Hindlimb muscle (tissue), 1 donor: ENCODE measurements at places on chromosomes 16 and 17.

GRCh38 chr17:5583426-5584382 lies 605 bp downstream of the NLRP1 start:
- DNase-seq = peak; percentile 17

GRCh38 chr16:11100239-11100750 lies 155.7 kb downstream of the SOCS1 start:
- DNase-seq = peak; percentile 79

- DNase-seq = no peak
Observed at GRCh38 chr17:70187383-70187782, 18.1 kb downstream of the KCNJ2 start.

DNA sequence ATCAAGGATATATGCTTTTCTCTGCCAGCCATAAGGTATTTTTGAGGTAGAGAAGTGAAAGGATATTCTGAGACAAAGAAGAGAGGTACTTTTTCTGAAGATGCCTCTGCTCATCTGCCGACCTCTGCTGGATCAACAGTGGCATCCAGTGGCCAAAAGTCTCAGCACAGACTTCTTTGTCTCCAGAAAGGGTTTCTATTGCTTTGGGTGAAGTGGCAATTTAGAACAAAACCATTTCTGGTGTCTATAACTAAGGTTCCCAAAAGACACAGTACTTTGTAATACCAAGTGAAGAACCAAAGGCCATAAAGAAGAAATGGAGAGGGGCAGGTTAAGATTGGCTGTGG lies 155.2 kb upstream of the C17orf78 start:
- peak; percentile 16 for DNase-seq

GRCh38 chr16:3797473-3797872 lies 80.1 kb upstream of the TRAP1 start:
- DNase-seq = no peak

- DNase-seq = no peak
Observed at GRCh38 chr17:77833769-77834168, 124.7 kb upstream of the TNRC6C start.

DNA sequence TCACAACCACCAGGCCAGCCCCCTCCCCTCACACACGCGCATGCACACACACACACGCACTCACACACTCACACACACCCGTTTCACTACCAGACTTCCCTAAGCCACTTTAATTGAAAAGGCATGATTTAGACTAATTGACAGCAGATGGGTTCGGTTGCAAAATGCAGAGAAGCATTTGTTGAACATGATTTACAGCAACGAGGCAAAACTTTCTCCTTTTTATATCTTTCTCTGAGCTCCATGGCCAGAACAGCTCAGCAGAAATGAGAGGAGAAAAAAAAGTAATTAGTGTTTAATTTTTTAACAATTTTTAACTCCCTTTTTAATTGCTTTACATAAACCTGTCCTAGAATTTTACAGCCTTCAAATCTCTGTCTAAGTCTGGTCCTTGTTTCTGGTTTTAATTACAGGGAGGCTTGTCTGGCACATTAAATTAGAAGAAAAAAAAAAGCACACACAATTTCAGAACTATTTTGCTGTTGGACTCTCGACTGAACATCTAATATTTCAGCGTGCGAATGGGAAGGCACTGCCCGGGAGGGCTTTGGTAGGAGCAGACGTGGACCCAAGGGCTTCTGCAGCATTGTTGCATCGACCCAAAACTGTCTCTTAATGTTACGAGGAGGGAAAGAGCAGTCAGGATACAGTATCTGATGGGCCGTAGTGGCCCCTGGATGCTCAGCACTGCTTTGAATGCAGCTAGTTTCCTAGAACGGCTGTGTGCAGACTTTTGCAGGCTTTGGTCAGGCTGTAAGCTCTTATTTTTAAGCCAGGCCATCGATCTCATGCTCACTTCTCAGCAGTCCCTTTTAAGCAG lies 255.9 kb downstream of the SOX9 start:
- DNase-seq = no peak

DNA sequence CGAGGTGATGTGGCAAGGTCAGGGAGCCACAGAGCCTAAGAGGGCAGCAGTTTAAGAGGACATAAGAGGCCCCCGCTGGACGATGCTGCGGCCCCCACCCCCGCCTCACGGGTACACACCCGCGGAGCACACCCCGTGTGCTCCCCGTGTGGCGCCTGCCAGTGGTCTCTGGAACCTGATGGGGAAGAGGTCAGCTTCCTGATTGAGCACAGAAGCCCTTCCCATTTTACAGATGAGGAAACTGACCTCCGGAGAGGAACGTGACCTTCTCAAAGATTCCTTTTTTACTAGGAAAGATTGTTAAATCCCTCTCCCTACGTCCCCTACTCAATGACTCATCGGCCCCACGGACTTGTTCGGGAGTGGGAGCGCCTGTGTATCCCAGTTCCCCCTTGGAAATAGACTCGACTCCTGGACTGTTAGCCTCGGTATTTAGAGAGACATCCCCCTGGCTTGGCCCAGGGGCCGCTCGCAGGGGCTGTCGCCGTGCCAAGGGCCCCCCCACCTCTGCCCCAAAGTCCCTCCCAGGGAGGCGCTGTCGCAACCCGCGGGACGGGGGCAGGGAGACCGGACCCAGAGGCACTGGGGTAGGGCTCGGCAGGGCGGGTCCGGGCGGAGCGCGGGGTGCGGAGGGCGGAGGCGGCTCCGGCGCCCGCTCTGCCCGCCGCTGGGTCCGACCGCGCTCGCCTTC lies at the start of gene ABCC3:
Gene ABCC3 (plus strand): TSS at position 658 of the 691 bp plus-strand sequence. CDS start 56 bp downstream, outside the sequence.
- no peak for DNase-seq

DNA sequence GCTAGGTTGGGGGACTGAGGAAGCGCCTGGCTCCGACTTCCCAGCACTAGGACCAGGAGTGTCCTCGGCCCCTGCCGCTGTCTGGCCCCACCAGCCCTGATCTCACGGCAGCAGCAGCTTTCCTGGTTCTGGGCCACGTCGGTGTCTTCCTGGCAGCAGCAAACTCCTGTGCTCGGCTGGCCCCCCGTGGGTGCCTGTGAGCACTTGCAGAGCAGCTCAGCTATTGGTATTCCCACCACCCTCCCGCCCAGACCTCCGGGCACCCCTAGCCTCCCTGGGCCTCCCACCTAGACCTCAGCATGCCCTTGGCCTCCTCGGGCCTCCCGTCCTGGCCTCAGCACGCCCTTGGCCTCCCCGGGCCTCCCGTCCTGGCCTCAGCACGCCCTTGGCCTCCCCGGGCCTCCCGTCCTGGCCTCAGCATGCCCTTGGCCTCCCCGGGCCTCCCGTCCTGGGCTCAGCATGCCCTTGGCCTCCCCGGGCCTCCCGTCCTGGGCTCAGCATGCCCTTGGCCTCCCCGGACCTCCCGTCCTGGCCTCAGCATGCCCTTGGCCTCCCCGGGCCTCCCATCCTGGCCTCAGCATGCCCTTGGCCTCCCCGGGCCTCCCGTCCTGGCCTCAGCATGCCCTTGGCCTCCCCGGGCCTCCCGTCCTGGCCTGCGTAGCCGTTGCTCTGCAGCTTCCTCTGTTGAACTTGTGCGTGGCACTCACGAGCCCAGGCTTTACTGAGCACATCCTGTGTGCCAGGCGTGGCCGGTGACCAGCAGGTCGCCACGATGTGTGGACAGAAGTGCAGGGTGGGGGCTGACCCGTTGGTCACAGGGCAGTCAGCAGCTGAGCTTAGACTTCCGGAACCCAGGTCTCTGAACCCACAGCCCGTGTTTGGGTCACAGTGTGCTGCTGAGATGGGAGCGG lies 51.8 kb upstream of the ACSF3 start:
- no peak for DNase-seq

GRCh38 chr17:32331243-32332040 lies 10.5 kb downstream of the C17orf75 start:
- no peak for DNase-seq

DNA sequence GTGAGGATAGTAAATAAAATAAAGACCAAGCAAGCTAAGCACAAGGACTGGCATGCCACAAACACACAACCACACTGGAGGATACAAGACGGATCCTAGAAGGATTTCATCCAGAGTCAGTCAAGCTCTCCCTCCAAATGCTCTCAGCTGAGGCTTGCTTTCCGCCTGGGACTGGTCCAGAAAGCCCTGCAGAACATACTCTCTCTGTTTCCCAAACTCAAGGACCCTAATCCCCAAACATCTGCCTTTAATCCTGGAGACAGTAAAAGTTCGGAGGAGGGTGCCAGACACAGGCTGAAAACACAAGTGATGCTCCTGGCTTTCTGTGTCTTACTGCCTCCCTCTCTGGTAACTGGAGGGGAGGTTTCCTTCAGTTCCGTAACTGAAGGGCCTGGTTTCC lies 5.3 kb upstream of the HSD11B2 start:
- no peak for DNase-seq

- DNase-seq = peak; percentile 46
Observed at GRCh38 chr17:12974005-12974531, 43.8 kb downstream of the ELAC2 start.

DNA sequence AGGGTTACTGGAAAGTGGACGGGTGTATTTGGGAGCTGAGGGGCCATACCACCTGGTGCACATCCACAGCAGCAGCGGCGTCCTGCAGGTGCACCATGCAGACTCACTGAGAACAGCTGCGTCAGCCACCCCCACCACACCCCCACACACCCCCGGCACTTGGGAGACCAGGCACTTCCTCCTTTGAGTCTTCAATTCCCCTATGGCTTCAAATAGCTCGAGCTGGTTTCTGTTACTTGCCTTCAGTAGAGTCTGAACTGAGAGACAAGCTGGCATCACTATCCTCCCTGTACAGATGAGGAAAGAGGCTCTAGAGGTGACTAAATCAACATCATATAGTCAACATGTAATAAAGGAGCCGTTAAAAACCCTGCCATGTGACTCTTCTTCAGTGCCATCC lies 15.4 kb downstream of the CUEDC1 start:
- DNase-seq = no peak

- DNase-seq = peak; percentile 83
Observed at GRCh38 chr17:4229627-4230541, 33.9 kb downstream of the ANKFY1 start.

DNA sequence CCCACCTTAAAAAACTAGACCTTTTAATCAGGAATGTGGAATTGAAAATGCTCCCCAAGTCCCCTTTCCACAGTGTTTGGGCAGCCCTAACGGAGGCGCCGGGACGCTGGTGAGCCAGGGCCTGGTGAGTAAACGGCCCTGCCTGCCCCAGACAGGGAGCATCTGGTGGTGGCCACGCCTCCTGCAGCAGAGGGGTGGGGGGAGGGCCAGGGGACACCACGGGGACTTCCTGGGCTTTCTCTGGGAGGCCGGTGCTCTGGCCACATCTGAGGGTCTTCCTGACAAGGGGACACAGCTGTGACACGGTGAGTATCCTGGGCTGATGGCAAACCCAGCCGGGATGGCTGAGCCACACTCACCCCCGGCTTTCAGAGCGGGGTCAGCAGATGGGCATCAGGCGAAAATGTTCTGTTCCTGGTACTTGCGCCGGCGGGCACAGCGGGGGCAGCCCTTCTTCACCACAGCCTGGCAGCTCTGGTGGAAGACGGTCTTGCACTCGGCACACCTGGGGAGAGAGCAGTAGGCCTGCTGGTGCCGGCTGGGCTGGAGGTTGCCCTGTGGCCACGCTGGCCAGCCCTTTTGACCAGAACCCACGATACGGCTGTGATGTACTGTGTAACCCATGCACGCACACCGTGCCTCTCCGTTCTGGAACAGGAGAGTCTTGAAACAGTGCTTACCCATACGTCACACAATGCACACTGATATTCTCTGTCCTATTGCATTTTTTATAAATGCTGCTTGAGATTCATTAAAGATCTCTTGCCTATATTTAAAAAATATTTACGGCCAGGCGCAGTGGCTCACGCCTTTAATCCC lies 5.0 kb upstream of the ARHGAP27 start:
- DNase-seq = no peak

DNA sequence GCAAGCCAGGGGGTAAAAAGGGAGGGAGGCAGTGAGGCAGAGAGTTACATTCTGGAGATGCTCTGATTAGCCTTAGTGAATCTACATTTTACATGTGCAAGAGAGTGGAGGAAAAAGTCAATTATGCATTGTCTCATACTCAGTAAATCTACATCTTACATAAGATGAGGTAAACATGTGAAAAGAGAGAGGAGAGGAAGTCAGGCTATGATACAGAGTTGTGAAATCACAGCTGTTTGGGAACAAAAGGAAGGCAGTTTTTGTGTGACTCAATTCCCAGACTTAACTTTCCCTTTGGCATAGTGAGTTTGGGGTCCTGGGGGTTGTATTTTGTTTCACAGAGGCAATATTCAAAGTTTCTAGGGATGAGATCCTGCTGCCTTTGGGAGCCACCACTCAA lies 67.8 kb downstream of the GP2 start:
- no peak for DNase-seq

DNA sequence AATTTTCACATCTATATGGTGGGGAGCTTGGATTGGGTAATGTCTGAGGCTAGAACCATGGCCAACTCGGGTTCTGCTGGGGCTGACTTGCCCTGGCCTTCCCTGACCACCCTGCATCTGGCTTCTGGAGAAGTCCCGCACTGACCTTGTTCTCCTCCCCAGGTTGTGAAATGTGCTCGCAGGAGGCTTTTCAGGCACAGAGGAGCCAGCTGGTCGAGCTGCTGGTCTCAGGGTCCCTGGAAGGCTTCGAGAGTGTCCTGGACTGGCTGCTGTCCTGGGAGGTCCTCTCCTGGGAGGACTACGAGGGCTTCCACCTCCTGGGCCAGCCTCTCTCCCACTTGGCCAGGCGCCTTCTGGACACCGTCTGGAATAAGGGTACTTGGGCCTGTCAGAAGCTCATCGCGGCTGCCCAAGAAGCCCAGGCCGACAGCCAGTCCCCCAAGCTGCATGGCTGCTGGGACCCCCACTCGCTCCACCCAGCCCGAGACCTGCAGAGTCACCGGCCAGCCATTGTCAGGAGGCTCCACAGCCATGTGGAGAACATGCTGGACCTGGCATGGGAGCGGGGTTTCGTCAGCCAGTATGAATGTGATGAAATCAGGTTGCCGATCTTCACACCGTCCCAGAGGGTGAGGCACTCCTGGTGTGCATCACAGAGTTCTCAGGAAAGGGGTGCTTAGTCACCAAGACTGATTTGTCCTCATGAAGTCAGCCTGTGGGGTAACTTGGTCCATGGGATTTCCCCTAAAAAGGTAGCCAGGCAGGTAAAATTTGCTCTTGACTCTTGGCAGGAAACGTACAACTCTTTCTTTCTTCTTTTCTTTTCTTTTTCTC lies 6.1 kb downstream of the NOD2 start:
- no peak for DNase-seq

GRCh38 chr17:82217530-82218204 lies 5.0 kb upstream of the CCDC57 start:
- DNase-seq = no peak

DNA sequence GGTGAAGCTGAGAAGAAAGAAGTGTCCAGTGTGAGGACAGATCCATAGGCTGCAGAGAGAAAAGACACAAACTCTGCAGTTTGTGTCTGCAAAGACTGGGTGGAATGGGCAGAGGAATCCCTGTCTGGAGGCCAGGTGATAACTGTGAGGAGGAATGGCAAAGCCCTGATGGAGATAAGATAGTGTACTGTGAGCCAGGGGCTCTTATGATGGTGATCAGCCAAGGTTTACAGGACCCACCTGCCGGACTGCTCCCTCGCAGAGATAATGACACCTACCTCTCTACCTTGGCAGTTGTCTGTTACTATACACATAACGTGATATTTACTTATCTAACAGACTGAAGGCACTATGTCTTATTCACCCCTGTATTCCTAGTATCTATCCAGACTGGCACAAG lies 92.6 kb upstream of the ASIC2 start:
- no peak for DNase-seq
